A549 (cell line): ENCODE measurements at places on chromosomes 13 and 19.

- DNase-seq: peak; percentile 92
Observed at GRCh38 chr19:17765069-17765618, 13.9 kb downstream of the FCHO1 start.

DNA sequence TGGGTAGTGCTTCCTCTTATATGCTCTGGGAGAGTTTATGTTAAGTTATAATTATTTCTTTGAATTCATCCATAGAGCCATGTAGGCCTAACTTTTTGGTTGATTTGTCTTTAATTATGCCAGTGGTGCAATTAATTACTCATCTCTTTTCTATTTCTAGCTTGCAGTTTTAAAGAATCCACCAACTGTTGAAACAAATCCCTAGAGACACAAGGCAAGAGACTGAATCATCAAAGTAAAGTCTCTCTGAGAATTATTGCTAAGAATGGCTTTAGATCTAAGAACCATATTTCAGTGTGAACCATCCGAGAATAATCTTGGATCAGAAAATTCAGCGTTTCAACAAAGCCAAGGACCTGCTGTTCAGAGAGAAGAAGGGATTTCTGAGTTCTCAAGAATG is 5.9 kb upstream of the ZNF551 start:
- DNase-seq: no peak

GRCh38 chr13:107734891-107735625 is 480.3 kb downstream of the LIG4 start:
- DNase-seq: no peak

- no peak for DNase-seq
Observed at GRCh38 chr13:40563350-40564125, 102.9 kb downstream of the FOXO1 start.

- no peak for DNase-seq
Observed at GRCh38 chr13:66405908-66406802, 824.0 kb downstream of the PCDH9 start.

DNA sequence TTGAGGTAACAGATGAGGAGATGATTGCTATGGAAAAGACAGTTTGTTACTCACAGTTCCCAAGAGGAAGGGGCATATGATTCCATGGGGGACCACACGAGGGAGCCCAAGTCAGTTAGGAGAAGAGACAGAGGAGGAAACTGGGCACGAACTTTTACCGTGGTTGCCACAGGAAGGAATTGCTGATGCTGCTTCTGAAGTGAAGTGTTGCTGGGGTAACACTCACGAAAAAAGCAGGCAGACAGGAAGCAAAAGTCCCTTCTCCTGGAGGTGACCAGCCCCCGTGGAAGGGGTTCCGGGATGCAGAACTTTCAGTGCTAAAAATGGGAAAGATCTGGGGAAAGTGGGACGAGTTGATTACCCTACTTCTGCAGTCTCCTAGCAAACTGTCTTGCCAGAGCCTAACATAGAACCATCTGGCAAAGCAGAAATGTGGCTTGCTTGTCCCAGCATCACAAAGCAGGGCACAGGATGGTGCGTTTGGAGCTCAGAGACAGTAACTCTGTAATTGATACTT is 35.4 kb upstream of the MAP3K10 start:
- peak; percentile 84 for DNase-seq
